ENCODE measurements at places on chromosomes 11 and 22.

GRCh38 chr11:35629511-35629910 lies 11.3 kb downstream of the FJX1 start:
- no peak for DNase-seq

GRCh38 chr11:5507933-5508305 lies 1.8 kb downstream of the UBQLN3 start:
- no peak for DNase-seq

GRCh38 chr11:4543561-4543960 lies 1.4 kb upstream of the OR52M1 start:
- DNase-seq: no peak

DNA sequence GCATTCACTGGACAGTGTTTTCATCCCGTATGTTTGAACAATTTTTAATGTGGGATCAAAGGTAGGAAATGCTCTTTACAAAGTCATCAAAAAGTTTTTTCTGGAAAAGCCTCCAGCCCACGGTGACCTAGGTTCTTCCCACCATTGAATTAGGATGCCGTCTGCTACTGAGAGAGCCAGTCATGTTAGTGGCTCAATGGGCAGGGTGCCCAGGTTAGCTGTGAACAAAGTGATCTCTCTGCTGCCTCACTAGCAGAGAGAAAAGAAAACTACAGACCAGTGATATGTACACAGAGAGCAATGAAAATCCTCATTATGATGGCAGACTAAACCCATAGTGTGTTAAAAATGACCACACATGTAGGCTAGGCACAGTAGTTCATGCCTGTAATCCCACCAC lies 32.4 kb downstream of the KCNQ1 start:
- DNase-seq: no peak

DNA sequence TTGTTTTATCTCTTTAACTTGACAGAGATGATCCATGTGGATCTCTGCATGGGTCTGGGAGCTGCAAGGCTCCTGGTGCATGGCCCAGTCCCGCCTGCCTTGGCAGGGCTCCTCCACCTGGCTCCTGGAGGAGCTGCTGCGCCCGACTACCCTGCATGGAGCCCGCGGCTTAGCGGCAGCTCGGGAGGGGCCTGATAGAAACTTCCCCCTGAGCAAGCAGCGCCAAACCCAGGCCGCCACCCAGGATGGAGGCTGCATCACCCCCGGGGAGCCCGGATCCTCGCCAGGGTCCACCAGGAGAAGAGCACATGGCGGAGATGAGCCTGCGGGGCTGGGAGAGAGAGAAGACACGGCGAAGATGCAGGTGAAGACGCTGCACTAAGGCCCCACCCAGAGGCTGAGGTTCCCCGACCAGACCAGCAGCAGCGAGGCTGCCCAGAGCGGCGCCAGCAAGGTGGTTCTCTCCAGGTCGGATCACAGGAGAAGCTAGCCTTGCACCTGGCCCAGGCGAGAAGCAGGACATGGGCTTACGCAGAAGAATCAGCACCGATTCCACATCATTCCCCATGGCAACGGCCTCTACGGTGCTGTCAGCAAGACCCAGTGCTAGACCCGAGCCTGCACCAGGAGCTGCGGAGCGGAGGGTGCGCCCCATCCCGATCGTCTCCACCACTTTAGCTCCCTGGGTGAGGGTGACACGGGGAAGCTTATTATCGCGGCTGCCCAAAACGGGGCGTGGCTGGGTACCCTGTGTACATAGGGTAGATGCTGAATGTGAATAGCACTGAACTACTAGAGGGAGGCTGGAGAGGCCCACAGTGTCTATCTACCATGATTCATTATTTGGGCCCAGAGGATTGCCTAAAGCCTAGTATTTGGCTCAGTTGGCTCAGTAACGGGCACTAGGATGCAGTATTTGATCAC lies 41.3 kb upstream of the VPREB1 start:
- DNase-seq: no peak

DNA sequence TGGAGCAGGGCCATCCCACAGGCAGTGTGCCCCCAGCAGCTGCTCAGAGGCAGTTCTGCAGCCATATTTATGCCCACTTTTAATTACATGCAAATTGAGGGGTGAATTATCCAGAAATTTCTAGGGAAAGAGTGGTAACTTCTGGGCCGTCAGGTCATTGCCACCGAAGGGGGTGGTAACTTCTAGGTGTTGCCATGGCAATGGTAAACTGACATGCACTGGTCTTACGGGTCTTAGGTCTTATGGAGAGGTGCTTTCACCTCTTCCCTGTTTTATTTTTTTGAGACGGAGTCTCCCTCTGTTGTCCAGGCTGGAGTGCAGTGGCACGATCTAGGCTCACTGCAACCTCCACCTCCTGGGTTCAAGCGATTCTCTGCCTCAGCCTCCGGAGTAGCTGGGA lies 3.8 kb upstream of the TMEM134 start:
- DNase-seq: no peak

- DNase-seq: no peak
Measured at GRCh38 chr11:47099214-47099917, 77.3 kb downstream of the ARFGAP2 start.

- no peak for DNase-seq
Measured at GRCh38 chr11:135022454-135022853, 610.4 kb upstream of the B3GAT1 start.

DNA sequence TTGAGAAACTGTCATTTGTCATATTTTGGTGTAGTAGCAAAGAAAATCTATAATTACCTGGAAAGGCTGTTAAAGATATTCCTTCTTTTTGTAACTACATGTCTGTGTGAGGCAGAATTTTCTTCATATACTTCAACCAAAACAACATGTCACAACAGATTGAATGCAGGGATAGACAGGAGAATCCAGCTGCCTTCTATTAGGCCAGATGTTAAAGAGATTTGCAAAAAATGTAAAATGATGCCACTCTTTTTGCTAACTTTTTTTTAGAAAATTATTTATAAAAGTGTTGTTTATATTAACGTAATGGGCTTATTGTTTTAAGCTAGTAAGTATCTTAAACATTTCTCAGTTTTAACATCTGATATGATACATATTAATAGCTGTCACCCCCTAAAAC lies 12.7 kb downstream of the DGKZ start:
- DNase-seq: no peak

DNA sequence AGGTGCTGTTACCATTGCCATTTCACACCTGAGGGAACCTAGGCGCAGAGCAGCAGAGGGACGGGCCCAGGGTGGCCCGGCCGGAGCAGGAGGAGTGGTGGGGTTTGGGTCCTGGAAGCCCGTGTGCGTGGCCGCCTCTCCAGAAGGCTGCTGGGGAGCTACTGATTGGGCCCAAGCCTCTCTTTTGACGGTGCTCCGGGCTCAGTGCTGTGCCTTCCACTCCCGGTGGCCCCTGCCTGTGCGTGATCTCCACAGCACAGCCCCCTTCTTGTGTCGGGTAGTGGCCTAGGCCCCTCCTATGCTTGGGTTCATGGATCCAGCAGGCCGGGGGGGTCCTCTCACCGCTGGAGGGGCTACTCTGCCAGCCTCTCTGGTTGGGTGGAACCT lies 41.0 kb downstream of the SMIM38 start:
- DNase-seq: no peak

DNA sequence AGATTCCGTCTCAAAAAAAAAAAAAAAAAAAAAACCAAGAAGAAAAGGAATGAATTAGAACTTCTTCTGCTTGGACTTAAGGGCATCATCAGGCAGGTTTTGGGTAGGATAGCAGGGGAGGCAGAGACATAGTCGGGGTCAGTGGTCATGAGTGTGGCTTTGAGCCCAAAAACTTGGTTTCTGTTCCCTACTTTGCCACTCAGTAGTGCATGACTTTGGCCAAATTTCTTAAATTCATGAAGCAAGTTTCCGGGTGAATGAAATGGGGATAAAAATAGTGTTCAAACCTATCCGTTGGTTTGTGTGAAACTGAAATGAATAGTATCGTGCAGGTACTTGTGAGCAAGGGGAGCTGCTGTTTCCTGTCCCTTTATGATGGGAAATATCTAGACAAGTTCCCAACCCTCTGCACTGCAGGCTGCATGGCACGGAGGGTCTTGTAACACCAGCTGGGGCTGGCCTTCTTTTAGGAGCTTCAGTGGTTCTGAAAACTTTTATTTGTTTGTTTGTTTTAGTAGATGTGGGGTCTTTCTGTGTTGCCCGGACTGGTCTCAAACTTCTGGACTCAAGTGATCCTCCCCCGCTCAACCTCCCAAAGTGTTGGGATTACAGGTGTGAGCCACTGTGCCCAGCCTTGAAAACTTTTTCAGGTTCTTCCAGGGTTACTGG lies 18.4 kb downstream of the NEAT1 start:
- DNase-seq: no peak

GRCh38 chr11:13277768-13278608 lies at the start of gene BMAL1:
BMAL1 (plus strand) TSS chr11:13277790; CDS start chr11:13354309, 76,519 bp downstream.
- no peak for DNase-seq

- DNase-seq: no peak
Measured at GRCh38 chr11:34180040-34180813, 74.8 kb downstream of the NAT10 start.

DNA sequence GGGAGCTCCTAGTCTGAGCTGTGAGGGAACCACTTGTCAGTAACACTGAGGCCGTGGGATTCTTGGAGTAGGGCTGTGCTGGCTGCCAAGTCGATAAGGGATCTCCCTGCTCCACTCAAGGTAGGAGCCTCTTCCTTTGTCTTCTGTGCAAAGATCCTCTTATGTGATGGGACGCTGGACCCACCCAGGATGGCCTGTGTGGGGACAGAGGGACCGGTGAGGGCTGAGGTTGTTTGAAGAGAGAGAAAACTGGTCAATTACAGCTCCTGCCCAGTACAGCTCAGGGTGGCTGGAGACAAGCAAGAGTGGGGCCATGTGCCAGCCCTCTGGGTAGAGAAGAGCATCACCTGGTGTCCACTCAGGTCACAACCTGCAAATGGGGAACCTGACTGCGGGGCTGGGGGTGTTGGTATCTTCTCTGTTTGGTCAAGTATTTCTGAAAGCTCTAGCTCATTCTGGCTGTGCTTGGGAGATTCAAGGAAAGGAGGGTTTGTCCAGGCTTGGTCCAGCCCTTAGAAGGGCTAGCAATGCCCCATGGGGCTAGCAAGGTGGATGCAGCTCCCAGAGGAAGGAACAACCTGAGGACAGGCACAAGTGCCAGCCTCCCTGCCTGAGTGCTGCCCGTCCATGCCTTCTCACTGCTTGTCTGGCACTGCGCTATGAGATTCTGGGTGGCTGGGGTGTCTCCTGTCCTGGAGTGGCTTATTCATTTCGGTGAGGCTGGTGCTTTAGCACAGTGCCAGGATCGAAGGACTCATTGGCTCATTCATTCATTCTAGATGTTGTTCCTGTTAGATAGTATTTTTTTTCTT lies 27.6 kb upstream of the BAIAP2L2 start:
- DNase-seq: no peak

GRCh38 chr11:13462901-13463778 lies at the start of gene BTBD10:
BTBD10 (minus strand) TSS chr11:13463222; CDS start chr11:13445124, 18,098 bp downstream.
- peak; percentile 65 for DNase-seq

- DNase-seq: no peak
Measured at GRCh38 chr22:49906071-49906798, 12.0 kb downstream of the ALG12 start.

DNA sequence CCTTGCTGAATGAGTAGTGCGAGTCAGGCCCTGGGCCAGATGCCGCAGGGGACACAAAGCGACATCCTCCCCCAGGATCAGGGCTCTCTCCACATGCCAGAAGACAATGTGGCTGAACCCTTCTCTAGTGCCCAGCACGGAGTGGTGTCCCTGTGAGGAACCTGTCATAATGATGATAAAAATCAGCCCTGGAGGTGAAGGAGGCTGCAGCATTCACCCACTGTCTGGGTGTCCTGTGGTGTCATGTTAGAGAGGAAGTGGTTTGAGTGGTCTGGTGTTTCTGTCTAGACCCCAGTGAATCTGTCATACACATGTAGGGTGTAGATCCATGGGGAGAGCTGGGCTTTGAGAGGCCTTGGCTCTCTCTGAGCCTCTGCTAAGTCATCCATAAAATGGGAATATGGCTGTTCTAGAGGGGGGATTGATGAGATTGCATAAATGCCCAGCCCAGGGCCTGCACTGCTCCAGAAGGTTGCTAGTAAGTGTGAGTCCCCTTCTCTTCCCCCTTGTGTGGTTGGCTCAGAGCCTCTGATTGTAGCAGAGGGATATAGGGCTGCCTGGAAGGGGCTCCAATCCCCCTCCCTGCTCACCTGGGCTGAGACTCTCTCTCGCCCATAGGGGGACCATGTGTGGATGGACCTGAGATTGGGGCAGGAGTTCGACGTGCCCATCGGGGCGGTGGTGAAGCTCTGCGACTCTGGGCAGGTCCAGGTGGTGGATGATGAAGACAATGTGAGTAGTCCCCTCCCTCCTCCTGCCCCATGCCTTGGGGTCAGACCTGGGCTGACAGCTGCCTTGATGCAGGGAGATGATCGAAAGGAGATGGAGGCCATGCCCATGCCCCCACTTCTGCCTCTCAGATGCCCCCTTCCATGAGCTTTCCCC lies 14.3 kb downstream of the MYO7A start:
- DNase-seq: no peak

DNA sequence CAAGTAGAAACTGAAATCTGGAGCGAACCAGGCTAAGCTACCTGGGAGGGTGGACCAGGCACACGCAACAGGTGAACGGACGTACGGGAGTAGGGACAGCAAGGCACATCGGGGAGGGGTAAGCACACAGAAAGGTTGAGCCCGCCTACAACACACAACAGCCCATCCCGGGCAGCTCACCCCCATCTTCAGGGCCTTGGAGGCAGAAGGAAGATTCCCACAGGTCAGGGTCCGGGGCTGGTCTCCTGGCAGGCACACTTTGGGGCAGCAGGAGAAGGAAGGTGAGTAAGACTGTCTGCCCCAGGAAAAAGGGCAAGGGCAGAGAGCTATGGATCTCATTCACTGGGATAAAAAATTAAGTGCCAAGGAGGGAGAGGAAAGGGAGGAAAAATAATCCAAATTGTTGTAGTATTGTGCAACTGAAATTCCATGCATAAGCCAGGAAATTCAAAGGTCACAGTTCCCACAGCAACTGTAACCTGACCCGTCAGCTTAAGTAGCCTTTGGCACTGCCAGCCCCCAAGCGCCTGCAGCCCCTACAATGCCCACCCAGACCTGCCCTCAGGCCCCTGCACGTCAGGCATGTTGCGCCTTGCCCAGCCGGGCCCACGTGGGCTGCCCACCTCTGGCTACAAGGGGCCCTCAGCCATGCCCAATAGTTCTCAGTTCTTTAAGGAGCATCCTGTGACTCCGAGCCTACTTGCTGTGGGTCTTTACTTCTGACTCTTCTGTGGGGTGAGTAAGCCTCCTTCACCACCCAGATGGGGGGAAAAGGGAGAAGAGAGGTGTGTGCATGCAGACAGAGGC lies 51.8 kb downstream of the MICAL3 start:
- no peak for DNase-seq

- peak; percentile 97 for DNase-seq
Measured at GRCh38 chr11:126830216-126830806, 170.3 kb downstream of the KIRREL3 start.

DNA sequence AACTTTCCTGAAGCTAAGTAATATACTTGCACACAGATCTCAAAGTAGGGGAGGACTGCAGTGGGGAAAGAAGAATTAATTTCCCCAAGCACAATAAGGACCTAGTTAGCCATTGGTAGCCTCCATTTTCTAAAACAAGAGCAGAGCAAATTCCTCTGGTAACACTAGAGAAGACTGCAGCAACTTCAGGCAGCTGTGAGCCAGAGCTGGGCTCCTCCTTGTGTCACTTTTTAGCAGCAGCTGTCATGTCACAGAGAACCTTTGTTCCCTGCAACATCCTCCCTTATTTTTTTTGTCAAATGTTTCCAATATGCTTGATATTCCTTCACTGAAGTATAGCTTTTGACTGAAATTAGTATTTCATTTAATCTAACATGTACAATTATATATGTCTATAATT lies 54.4 kb downstream of the RRAS2 start:
- no peak for DNase-seq

Data from NCI-H187 treated with DMSO at 0.1 percent for 48 hours (cell line).